ENCODE measurements at places on chromosomes 2 and 18.

GRCh38 chr2:156242874-156243273 lies 89.6 kb downstream of the NR4A2 start:
- no peak for DNase-seq

GRCh38 chr2:66686755-66687154 lies 251.8 kb downstream of the MEIS1 start:
- DNase-seq: no peak

GRCh38 chr2:179264368-179265081 lies at the start of gene SESTD1:
SESTD1 (minus strand) TSS chr2:179264832; CDS start chr2:179191841, 72,991 bp downstream.
- no peak for DNase-seq

GRCh38 chr2:177484180-177484795 lies 91.7 kb downstream of the AGPS start:
- no peak for DNase-seq

DNA sequence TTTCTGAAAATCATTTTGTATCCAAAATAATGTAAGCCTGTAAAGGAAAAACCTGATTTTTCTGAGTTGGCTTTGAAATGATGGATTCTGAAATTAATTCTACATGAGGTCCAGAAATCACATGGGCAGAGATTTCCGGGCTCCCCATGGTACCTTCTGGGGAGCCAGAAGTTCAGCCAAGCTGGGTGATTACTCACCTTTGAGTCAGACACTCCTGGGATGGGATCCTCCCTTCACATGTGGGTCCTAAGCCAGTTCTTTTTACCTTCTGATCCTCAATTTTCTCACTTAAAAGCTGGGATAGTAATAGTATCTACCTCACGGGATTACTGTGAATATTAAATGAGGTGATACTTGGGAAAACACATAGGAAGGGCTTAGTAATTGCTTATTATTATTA lies 179.8 kb upstream of the EPAS1 start:
- DNase-seq: peak; percentile 20

GRCh38 chr2:133992454-133992853 lies 261.4 kb upstream of the MGAT5 start:
- no peak for DNase-seq

DNA sequence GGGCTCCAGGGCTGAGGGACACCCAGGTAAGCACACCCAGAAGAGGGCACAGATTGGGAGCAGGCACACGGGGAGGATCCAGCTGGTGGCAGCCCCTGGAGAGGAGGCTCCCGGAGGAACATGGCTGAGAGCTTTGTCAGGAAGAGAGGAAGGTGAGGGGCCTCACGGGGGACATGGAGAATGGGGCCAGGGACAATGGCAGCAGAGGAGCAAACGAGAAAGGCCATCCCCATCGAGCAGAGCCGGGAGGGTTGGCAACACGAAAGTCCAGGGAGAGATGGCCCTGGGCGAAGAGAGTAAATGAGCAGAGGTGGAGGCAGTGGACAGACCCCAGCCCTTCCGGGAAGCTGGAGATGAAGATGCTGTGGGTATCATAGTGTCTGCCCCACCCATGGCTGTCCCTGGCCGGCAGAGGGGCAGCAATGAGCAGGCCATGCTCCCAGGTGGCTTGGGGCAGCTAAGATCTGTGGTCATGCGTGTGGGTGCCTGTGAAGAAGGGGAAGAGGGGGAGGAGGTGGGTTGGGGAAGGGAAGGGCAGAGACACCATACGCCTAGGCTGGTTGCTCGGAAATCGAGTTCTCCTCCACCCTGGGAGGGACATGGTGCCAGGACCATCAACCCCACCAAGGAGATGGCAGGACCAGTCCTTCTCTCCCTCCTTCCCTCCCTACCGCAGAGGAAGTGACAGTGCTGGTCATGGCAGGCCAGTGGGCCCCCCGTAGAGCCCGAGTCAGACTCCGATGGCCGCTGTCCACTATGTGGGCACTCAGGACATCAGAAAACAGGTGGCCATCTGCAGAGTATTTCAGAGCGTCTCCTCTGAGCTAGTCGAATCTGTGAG lies 191.7 kb downstream of the NDUFA10 start:
- no peak for DNase-seq

GRCh38 chr2:109545828-109546713 lies 67.7 kb downstream of the SEPTIN10 start:
- peak; percentile 44 for DNase-seq

DNA sequence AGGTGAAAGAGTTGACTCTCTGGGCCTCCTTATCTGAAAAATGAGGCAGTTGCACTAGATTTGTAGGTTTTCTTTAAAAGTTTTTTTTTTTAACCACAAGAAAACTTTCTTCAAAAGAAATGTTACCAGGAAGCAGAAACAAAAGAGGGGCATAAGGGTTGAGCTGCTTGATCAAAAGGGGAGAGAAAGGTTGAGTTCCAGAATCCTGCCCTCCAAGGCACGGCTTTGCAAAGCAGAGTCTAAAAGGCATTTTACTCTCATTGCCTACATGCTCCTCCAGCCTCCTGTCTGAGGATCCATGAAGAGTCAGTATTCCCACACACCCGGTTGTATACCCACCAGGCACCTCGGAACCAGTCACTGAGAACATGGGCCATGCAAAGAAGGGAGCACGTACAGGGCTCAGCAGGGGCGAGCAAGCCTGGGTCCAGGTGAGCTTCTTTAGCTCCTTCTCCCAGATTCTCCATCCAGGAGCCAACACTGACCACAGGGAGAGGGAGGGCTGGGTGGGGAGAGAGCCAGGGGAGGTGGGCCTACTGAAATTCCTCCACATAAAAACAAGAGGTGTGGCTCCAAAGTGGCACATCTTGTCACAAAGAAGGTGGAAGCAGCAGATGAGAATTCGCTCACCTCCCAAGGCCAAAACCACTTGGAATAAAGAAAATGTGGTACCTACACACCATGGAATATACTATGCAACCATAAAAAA lies 116.0 kb upstream of the EPC2 start:
- no peak for DNase-seq

DNA sequence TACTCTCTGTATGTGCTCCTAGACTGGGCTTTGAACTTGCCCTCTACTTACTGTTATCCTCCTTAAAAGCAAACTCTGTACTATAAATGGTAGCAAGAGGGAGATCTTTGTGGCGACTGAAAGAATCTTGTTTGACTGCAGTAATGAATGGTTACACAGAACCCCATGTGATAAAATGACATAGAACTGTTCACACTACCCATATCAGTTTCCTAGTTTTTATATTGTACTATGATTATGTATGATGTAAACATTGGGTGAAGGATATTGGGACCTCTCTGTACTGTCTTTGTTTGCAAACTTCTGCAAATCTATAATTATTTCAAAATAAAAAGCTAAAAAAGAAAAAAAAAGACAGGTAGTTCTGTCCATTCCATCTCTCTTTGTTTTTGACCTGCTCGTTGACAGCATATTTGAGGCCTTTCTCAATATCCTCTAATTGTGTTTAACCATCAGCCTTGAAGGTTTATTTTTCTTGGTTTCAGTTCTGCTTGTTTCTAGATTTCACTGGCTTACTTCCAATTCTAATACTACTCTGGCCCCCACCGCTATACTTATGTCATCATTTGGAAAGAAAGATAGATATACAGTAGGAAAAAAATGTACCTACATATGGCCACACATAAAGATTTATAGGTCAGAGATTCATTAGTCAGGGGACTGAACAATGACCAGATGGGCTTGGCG lies 79.2 kb upstream of the MYO3B start:
- DNase-seq: no peak

DNA sequence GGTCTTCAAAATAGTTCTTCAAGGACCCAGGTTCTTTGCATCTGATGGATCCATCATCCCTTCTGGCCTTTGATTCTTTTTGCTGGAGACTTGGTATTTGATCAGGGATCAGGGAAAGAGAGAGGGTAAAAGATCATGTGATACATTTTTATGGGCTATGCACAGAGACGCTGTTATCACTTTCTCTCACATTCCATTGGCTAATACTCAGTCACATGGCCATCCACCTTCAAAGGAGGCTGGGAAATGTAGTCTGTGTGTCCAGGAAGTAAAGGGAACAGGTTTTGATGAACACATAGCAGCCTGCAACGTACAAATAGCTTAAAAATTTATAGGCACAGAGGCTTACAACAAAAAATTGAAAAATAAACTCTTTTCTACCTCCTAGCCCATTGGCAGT lies 629.6 kb upstream of the FANCL start:
- no peak for DNase-seq

DNA sequence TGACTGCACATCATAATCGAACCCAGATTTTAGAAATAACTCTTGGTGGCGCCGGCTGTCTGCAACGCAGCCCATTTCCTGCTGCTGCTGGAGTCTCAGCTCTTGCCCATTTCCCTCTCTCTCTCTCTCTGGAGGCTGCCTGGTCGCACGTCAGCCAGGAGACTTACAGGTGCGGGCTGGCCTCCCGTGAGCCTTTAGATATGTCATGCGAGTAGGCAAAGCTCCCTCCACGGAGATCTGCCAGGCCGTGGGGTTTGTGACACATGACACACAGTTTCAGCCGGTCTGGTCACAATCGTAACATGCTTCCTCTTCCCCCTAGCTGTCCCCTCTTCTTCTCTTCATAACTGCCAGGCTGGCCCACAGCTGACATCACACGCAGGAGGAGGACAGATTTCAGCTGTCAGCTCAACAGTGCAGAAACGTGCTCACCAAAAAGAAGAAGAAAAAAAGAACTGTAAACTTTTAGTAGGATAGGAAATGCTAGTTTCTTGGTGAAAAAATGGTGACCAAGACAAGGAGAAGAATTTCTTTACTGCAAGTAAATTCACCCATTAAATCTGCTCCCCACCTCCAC lies 489.3 kb downstream of the ZNF516 start:
- no peak for DNase-seq

DNA sequence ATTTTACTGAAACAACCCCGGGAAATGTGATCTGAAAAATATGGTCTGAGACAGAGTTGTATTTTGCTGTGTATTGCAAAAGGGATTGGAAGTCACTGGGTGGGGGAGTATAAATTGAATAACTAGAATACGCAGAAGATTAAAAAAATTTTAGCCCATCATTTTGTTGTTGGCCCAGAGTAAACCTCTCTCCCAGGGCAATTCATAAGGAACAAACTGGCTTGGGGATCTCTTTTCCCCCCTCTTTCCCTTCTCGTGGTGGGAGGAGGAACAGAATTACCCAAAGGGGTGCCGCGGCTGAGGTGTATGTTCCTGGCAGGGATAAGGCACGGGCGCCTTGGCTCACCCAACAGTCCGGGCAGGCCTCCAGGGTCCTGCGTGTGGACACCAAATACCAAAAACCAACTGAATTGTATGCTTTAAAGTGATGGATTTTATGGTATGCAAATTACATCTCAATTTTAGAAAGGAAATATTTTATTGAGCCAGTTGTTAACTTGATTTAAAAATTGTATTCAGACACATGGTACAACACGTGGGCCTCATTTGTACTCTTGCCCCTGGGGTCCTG lies 121.2 kb upstream of the SPRED2 start:
- DNase-seq: no peak

- no peak for DNase-seq
Measured at GRCh38 chr2:239283288-239283945, 117.4 kb downstream of the HDAC4 start.

DNA sequence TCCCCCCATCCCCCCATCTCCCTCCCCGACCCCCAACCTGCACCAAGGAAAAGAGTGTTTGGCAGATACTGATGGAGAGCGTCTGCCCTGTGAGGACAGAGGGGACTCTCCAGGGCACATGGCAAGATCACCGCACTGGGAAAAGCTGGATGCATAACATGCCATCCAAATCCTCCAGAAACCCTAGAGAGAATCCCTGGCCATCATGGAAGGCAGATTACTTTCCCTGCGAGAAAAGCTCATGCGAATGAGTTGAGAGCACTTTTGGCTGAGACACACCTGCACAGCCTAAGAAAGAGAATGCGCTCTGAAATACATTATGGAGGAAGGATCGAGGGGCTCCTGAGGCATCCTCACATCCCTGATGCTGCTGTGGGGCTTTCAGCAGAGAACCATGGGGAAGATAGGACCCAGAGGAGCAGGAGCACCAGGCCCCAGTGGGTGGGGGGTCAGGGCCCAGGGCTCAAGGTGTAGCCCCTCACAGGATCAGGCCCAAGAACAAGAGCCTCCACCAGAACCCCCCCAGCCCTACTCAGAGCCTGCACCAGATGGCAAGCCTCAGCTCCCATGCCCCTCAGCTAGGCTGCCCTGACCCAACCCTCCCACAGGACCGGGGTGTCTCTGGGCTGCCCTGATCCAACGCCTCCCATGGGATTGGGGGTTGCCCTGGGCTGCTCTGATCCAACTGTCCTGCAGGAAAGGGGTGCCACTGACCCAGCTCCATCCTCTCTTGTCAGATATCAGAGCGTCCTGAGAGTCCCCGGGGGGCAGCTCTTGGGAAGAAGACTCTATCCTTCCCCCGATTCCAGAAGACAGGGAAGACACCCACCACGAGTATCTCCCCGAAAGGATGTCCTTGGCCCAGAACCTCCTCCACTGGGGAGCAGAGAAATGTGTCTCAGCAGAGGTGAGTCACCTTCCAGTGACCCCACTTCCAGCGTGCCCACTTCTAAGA lies 153.4 kb downstream of the NDUFA10 start:
- DNase-seq: no peak

DNA sequence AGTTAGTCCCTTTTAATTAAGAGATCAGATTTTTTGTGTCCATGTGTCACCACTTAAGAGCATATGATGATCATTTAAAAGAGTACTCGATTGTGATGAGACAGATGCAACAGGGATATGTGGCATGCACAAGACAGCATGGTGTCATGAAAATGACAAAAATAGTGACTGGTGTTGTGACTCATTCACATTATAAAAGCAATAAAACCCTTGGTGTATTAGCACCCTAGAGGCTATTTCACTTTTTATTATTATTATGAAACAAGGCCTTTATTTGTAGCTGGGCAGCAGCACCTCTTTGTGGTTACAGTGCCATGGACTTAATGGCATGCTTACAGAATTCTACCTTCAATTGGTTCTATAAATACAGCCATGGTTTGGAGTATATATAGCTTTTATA lies 1296.0 kb upstream of the ZEB2 start:
- no peak for DNase-seq
